ENCODE measurements at places on chromosomes 3 and 15.

GRCh38 chr3:64901522-64901885 lies 213.7 kb upstream of the ADAMTS9 start:
- DNase-seq = no peak

- DNase-seq = peak; percentile 85
These were observed 24.3 kb upstream of the POLG start for GRCh38 chr15:89358755-89359439.

GRCh38 chr3:31934866-31935265 lies 46.2 kb downstream of the OSBPL10 start:
- DNase-seq = no peak

GRCh38 chr15:54007256-54007655 lies 29.0 kb downstream of the UNC13C start:
- no peak for DNase-seq

GRCh38 chr15:25401501-25401900 lies 37.3 kb downstream of the UBE3A start:
- DNase-seq = no peak

DNA sequence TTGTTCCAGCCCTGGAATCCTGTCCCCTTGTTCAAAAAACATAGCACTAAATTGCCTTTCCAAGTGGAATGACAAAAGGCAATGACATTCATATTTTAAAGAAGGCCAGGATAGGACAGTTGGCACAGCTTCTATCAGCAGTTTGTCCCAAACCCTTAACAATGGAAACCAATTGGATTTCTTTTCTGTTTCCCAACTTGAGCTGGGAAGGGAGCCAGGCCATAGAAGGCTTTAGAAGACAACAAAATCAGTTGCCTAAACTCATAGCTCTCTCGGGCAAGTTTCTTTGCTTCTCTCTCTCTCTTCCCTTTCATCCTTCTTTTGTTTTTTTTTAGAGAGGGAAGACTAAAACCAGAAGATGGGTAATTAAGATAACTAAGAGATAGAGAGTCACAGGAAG lies 227.7 kb upstream of the TPRG1 start:
- DNase-seq = no peak

DNA sequence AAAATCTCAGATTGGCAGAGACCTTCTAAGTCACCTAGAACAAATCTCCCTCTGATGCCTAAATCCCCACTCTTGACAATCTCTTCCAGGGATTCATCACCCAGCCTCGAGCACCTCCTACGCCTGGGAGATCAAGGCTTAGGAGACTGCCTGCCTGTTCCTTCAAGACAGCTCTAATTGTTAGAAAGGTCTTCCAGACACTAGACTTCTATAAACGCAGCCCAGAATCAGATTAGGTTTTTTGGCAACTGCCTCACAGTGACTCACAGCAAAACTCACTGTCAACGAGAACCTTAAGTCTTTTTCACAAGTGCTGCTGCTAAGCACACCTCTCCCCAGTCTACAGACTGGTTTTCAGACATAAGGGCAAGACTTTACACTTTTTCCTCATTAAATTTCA lies 23.1 kb downstream of the SRGAP3 start:
- no peak for DNase-seq

DNA sequence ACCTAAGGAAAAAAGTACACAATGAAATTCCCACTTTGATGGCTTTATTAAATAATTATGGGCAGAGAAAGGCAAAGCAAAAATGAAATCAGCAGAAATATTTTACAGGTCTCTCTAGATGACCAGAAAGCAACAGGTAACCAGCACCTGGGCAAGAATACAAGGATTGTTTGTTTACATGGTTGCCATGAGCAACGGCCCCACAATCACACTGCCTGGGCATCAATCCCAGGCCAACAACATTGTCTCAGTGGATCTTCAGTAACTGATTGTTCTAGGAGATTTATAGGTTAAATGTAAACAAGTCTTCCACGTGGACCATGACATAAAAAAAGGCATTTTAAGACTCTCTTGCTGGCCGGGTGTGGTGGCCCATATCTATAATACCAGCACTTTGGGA lies 82.6 kb downstream of the PDZRN3 start:
- DNase-seq = no peak

- DNase-seq = no peak
These were observed 18.0 kb downstream of the ATP10A start for GRCh38 chr15:25844981-25845680.

DNA sequence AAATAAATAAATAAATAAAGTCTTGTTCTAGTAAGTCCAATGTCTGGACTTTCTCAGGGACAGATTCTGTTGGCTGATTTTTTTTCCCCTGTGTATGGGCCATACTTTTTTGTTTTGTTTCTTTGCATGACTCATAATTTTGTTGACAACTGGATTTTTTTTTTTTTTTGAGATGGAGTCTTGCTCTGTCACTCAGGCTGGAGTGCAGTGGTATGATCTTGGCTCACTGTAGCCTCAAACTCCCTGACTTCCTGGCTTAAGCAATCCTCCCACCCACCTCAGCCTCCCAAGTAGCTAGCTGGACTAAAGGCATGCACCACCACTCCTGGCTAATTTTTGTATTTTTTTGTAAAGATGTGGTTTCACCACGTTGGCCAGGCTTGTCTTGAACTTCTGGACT lies 38.9 kb downstream of the TICRR start:
- no peak for DNase-seq

DNA sequence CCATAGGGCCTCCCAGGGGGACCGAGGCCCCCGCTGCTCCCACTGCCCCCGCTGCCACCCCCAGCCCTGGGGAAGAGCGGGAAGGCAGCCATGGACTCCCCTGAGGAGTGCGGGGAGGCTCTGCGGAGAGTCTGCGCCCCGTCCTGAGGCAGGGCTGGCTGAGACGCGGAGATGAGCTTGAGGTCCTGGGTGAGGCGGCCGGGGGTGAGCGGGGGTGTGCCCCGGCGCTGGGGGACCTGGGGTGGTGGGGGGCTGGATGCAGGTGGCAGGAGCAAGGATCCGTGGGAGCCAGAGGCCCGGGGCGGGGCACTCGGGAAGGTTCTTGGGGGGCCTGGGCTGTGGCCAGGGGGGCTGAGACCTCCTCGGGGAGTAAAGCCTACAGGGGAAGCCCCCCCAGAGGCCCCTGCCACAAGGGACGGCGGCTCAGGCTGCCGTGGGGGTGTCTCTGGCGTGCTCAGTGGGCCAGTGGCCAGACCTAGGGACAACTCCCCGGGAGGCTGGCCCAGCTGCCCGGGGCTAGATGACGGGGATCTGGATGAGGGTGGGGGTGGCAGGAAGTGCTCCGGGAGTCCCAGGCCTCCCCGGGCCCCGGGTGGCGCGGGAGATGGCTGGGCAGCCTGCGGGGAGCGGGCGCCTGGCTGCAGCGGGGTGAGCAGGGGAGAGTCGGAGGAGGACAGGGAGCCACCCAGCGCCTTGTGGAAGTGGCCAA lies 45.9 kb downstream of the HCN4 start:
- DNase-seq = no peak

- no peak for DNase-seq
These were observed 225.2 kb upstream of the ICE2 start for GRCh38 chr15:60704129-60704528.

GRCh38 chr3:1971780-1972179 lies 126.9 kb upstream of the CNTN4 start:
- DNase-seq = no peak

- no peak for DNase-seq
These were observed 172.3 kb upstream of the UBE2E1 start for GRCh38 chr3:23633261-23633960.

GRCh38 chr3:81270603-81271379 lies 490.7 kb downstream of the GBE1 start:
- no peak for DNase-seq

DNA sequence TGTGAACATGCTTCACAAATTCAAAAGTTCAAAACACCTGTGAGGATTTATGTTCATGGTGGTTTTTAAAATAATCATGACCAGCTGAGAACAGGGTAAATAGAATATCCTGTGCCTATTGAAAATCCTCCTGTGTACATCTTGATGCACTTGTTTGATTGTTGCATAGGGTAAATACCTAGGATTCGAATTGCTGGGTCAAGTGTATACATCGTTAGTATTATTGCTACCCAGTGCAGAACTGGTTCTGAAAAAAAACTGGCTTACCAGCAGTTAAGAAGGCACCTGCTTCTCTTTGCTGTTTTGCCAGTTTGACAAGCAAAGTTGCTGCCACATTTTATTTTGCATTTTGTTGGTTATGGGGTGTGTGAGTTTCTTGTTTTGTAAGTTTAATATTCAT lies 272.6 kb downstream of the CLSTN2 start:
- no peak for DNase-seq

DNA sequence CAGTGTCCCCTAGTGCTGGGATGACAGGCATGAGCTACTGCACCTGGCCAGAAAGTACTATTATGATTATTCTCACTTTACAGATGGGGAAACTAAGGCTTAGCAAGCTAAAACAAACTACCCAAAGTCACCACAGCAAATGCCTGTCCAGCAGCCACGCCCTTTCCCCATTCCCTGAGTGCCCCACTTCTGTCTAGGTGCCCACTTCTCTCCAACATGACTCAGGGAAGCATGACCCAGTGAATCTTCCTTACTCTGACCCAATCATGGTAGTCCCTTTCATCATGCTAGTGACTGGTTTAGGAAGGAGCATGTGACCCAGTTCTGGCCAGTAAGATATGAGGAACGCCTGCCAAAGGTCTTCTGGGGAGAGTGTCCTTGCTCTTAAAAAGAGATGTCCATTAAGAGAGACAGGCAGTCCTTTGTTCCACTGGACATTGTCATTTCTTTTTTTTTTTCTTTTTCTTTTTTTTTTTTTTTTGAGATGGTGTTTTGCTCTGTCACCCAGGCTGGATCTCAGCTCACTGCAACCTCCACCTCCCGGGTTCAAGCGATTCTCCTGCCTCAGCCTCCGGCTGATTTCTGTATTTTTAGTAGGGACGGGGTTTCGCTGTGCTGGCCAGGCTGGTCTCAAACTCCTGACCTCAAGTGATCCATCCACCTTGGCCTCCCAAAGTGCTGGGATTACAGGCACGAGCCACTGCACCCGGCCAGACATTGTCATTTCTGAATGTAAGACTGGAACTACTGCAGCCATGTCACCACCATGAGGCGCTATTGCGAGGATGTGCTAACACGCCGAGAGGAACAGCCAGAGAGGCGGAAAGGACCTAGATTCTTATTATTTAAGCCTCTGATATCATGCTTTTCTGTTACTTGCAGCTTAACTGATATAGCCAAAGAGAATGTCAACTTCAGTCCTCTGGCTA lies 19.8 kb downstream of the MEGF11 start:
- DNase-seq = no peak

DNA sequence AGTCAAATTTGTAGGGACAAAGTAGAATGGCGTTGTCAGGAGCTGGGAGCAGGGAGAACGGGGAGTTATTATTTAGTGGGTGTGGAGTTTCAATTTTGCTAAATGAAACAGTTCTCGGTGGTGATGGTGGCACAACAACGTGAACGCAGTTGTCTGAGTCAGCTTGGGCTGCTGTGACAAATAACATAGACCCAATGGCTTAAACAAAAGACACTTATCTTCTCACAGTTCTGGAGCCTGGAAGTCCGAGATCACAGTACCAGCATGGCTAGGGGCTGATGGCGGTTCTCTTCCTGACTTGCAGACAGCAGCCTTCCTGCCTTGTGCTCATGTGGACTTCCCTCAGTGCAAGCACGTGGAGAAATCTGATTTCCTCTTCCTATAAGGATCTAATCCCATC lies 90.2 kb downstream of the CHSY1 start:
- DNase-seq = no peak

- no peak for DNase-seq
These were observed 46.9 kb downstream of the GADL1 start for GRCh38 chr3:30847592-30847991.

DNA sequence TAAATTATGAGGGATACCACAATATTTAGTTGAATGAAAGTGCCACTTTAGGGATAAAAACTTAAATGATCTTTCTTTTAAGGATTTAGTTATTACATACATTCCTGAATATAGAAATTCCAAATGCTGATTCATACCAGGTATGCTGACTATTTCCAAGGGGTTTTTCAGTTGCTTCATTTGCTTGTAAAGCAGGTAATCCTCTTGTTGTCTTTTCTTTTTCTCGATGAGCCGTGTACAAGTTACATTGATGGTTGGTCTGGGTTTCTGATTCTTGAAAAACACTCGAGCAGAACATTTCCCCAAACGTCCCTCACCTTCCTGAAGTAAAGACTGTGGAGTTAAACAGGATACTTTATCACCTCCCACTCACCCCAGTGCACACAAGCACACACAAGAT lies 21.7 kb downstream of the RARRES1 start:
- DNase-seq = no peak

GRCh38 chr15:67976506-67977073 lies 77.5 kb upstream of the PIAS1 start:
- no peak for DNase-seq

GRCh38 chr15:99359769-99360168 lies 108.5 kb downstream of the LRRC28 start:
- DNase-seq = no peak

GRCh38 chr15:69161878-69162213 lies 1.4 kb downstream of the GLCE start:
- DNase-seq = no peak

DNA sequence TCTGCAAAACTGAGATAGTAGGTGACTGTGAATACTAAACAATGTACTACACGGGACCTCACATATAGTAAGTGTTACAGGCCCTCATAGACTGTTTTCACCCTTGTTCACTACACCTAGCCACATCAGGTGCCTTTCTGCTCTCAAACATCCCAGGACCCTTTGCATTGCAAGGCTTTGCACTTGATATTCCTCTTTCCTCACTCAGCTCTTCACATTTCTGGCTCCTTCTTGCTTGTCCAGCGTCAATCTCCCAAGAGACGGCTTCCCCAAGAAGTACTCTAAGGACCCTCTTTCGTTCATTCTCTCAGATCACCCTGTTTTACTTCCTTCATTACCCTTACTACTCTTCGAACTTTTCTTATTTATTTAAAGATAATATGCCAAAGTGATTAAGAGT lies 10.0 kb downstream of the DENND4A start:
- no peak for DNase-seq

GRCh38 chr3:159796226-159796625 lies 192.4 kb upstream of the IL12A start:
- no peak for DNase-seq

DNA sequence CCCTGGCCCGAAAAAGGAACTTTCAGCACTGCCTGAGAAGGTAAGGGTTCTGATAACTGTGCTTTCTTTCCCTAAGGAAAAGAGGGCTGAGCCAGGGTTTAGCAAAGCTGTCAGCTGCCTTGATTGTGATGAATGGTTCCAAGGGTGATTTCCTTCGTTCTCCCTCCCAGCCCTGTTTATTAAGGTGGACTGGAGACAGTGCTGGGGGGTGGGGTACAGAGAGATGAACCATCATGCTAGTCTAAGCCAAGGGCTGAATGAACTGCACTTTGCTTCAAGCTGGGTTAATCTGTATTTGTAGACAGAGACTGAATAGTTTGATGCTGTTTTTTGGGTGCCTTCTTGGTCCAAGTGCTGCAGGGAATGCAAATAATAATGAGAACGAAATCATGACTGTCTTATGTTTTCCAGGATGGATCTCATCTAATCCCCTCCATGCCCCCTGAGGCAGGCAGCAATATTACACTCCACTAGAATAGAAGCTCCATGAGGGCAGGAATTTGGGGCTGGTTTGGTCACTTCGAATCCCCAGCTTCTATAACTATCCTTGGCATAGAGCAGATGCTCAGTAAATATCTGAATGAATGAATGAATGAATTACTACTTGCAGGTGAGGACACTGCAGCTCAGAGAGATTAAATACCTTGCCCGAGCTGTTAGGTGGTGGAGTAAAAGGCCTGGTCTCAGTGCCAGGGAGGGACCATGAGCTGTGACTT lies 10.9 kb downstream of the PXYLP1 start:
- DNase-seq = no peak

Measured in liver (tissue), 10 donors.